Chondrocyte (in vitro differentiated cells): ENCODE measurements at places on chromosomes 16 and 17. TPM values are rescaled to one million over a fixed set of nuclear protein-coding genes. Genes with fewer than 3 reads are reported as not detected.

BIRC5 gene
- 10.2 to 11.6 TPM (median 10.9 TPM) in 3 replicates for total RNA-seq

PRSS22 gene
- total RNA-seq = not detected in 3 replicates

TANC2 gene
- total RNA-seq = 52.1 to 55.7 TPM (median 55.3 TPM) in 3 replicates

NSF gene
- 48.3 to 55.5 TPM (median 48.6 TPM) in 3 replicates for total RNA-seq

- no peak for DNase-seq
Observed at GRCh38 chr16:65782611-65783600, 583.6 kb upstream of the CDH5 start.

TELO2 gene
- total RNA-seq = 19.3 to 30.9 TPM (median 21.7 TPM) in 3 replicates

DNA sequence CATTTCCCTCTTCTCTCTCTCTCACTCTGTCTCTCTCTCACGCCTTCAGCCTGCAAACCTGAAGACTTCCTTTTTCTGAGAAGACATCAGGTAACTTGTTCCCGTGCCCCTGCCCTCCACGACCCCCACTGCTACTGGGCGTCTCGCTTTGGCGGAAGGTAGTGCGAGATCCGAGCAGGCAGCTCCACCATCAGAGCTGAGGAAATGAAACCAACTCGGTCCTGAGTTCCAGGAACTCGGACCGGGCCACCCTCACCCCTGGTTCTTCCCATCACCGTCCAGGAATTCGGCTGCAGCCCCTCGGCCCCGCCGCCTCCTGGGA lies 585 bp downstream of the MLKL start:
- no peak for DNase-seq

DNA sequence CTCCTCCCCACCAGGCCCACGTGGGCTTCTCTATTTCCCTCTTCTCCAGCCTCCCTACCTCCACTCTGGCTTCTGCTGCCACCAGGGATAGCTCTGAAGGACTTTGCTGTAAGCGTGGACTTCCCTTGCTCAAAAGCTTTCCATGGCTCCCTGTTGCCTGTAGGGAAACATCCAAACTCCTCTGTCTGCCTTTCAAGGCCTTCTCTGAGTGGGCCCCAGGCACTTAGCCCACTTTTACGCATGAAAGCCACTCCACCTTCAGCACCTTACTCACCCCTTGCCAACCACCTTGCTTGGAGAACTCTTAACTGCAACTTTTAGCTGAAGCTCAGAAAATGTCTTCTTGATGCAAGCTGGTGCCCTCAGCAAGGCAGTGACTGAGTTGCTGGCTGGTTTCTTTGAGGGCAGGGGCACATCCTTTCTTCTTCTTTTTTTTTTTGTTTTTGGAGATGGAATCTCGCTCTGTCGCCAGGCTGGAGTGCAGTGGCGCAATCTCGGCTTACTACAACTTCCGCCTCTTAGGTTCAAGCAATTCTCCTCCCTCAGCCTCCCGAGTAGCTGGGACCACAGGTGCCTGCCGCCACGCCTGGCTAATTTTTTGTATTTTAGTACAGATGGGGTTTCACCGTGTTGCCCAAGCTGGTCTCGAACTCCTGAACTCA lies 52.0 kb upstream of the DLX4 start:
- DNase-seq = no peak

DNA sequence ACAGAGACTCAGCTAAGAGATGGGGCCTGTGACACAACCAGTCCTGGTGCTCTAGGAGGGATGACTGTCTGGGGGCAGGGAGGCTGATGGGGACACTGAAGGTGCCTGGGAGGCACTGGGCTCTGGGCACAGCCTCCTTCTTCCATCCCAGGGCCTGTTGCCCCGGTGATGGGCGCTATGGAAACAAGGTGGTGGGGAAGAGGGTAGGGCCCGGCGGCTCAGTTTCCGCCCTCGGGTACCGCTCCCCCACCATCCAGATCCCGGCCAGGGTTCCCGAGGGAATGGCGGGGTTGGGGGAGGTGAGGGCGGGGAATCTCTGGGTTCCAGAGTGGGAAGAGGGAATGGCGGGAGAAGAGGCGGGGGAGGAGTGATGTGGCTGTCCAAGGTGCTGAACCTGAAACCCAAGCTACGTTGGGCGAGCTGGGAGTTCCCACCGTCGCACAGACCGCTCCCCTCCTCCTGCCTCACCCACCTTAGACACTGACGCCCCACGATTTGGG lies 981 bp downstream of the KCNH4 start:
- DNase-seq = no peak

SNX20 gene
- not detected in 3 replicates for total RNA-seq

- no peak for DNase-seq
Observed at GRCh38 chr16:13307851-13308250, 406.5 kb downstream of the SHISA9 start.

DNA sequence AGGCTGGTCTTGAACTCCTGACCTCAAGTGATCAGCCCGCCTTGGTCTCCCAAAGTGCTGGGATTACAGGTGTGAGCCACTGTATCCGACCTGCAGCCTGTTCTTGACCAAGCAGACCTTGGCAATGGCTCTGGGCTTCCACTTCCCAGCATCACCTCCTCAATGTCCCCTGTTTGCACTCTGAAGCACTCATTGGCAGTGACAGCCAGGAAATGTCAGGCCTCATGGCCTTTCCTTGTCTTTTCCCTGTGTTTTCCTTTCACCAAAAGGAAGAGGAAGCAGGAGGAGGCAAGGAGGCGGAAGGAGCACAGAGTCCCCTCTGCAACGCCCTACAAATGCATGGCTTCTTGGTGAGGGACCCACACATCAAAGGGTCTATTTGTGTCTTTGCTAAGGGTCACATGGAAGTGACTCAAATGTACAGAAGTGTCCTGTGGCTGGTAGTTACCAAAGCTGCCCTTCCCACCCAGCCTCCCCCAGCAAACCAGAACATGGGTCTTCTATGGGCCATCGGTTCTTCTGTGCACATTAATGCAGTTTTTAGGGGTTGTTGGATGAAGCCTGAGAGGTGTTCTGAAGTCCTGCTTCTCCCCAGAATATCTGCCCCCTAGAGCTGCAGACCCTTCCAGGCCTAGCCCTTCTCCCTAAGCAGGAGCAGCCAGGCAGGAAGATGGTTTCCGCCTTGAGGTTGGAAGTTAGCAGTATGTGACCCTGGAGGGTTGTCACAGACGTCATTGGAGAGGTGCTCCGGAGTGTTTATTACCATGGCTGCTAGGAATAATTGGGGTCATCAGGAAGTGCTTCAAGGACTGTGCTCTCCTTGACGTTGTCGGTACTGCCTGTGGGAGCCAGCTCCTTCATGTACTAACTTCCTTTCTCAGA lies 60.8 kb downstream of the WIPI1 start:
- DNase-seq = no peak

GRAPL gene
- total RNA-seq = not detected in 3 replicates

SULT1A4 gene
- total RNA-seq = 0.56 to 4.7 TPM (median 2.7 TPM) in 3 replicates

MAPT gene
- total RNA-seq = 2.9 to 6.1 TPM (median 4.5 TPM) in 3 replicates

- DNase-seq = no peak
Observed at GRCh38 chr16:79844603-79845002, 244.1 kb upstream of the MAF start.

GRCh38 chr17:48194097-48194550 lies 86.6 kb downstream of the SNX11 start:
- DNase-seq = no peak

NPB gene
- total RNA-seq = 0.48 to 1.3 TPM (median 1.3 TPM) in 3 replicates

GRCh38 chr16:23852794-23853562 lies 17.2 kb downstream of the PRKCB start:
- DNase-seq = no peak

CPNE7 gene
- total RNA-seq = 15.5 to 41.7 TPM (median 16.3 TPM) in 3 replicates

- no peak for DNase-seq
Observed at GRCh38 chr17:2611627-2612026, 18.2 kb downstream of the PAFAH1B1 start.

OR1A1 gene
- total RNA-seq = not detected in 3 replicates

- no peak for DNase-seq
Observed at GRCh38 chr16:70453892-70454221, 538 bp upstream of the FCSK start.

- no peak for DNase-seq
Observed at GRCh38 chr16:55488306-55488705, 9.3 kb downstream of the MMP2 start.

CETP gene
- total RNA-seq = not detected in 3 replicates

CDH8 gene
- total RNA-seq = 2.8 to 6.2 TPM (median 5.7 TPM) in 3 replicates

- DNase-seq = no peak
Observed at GRCh38 chr16:12589676-12590075, 214.0 kb downstream of the CPPED1 start.

DNA sequence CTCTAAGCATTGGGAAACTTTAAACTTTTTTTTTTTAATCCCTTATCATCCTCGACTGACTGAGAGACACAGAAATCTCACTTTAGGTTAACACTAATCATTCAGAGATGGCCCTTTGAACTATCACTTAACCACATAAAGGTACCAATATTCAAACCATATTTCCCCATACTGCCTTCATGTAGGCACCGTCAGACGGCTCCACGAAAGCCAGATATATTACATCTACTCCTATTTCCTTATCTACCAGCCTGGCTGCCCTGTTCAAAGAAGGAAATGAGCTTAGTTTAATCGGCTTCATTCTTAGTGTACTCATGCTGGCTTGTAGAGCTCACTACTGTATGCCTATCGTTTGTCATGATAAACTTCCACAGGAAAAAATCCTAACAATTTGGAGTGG lies 270.9 kb downstream of the CEP112 start:
- no peak for DNase-seq

GRCh38 chr16:77721752-77722308 lies 484 bp upstream of the NUDT7 start:
- no peak for DNase-seq

- no peak for DNase-seq
Observed at GRCh38 chr17:56694825-56695224, 101.3 kb downstream of the NOG start.

DNA sequence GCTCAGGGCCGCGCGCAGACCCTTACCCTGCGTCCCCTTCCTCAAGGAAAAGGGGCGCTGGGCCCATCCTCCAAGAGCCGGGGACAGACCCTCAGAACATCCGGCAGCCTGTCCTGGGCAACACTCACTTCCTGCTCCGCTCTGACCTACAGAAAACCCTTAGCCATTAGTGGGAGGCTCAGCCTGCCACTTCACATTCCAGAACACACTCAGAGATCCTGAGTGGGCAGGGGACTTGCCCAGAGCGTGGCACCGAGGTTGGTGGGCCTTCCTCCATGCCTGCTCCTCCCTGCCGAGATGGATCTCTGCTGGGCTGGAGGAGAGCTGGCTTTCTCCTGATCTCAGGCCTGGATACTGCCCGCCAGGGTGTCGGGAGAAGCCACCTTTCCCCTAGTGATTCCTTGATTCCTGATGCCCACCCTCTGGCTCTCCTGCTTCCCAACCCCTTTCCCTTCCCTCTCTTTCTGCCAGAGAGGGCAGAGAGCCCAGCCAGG lies 1.5 kb downstream of the SCARF1 start:
- DNase-seq = no peak

MMP28 gene
- total RNA-seq = 5.1 to 8.6 TPM (median 7.9 TPM) in 3 replicates

GRCh38 chr17:152860-153420 lies 15.6 kb downstream of the SCGB1C2 start:
- DNase-seq = peak; percentile 81

GRCh38 chr17:57443781-57444180 lies 187.5 kb downstream of the MSI2 start:
- DNase-seq = no peak

PABPN1L gene
- not detected in 3 replicates for total RNA-seq

GRCh38 chr17:41307647-41308046 lies 1.5 kb downstream of the KRTAP16-1 start:
- no peak for DNase-seq

- no peak for DNase-seq
Observed at GRCh38 chr17:45229681-45230409, 8.2 kb downstream of the FMNL1 start.

HYDIN gene
- total RNA-seq = not detected in 3 replicates

- no peak for DNase-seq
Observed at GRCh38 chr17:44307387-44308186, 814 bp upstream of the RUNDC3A start.
